Activated CD8-positive, alpha-beta T cell treated with anti-CD3 and anti-CD28 coated beads, Interleukin-2, amount 10 ng/mL, durations not matched to agents 7 days and 5 days (primary cell): ENCODE measurements at places on chromosomes 6 and 20. TPM values are rescaled to one million over a fixed set of nuclear protein-coding genes. Genes with fewer than 3 reads are reported as not detected.

Gene SH3BGRL2
- total RNA-seq = 0.13 TPM

Gene BEND3
- 3.8 TPM for total RNA-seq

Gene BPIFB4
- total RNA-seq = not detected

Gene EMILIN3
- total RNA-seq = not detected

GRCh38 chr6:22248513-22249308, 48.1 kb downstream of the PRL start:
- no peak for DNase-seq

- DNase-seq = no peak
These were observed 368.8 kb upstream of the SASH1 start for GRCh38 chr6:147973806-147974205.

DNA sequence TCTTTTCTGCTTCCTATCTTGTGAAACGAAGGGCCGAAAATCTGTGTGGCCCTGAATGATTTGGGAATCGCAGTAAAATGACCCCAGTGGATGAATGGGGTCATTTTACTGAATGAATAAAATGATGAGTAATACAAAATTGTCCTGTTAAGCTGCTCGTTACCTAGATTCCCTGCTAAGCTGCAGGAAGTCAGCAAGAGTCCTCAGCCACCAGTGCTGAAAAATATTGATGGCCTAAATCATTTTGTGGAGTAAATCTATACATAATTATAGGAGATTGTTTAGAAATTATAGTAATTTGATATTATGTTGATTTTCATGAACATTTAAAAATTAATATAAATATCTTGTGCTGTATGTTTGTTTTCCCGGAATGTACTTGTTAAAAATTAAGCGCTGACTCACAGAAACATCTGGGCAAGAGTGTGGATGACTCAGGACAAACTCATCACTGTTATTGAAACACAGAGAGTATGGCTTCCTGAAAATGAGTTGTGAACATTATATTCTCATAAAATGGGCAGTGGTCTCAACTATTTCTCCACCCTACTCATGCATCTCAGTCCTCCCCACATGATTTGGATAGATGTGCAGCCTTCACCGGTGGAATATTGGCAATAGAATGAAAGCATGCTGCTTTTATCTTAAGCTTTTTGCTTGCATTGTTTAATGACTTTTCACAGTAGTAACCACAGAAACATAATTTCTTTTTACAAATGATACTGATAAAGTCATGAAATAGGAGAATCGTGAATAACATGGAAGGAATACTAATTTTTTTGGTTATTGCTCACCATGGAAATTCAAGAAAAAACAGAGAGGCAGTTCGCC, 36.2 kb upstream of the RGS17 start:
- no peak for DNase-seq

DNA sequence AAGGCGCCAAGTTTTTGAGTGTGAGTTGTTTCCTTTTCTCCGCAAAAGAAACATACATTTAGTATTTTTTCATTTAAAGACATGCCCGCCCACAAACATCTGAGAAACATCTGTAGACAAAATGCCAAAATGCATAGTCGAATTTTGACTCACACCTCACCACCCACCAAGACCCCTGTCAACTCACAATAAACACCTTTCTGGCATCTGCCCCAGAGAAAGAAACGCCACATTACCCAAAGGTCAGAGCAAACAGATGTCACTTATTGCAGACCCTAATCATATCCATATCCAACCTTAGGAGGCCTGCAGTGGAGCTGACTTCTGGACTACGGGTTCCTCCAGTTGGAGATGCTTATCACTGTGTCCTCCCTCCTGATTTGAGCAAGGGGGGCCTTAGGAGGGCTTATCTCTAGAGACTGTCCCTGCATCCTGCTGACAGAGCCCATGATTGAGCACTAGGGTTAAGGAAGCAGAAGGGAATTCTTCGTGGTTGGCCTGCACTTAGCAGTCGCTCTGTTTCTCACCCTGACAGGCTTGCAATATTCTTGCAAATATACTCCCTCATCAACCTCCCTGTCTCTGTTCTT, 90.5 kb upstream of the TBX18 start:
- no peak for DNase-seq

- DNase-seq = no peak
These were observed 29.8 kb downstream of the EPM2A start for GRCh38 chr6:145705561-145705960.

DNA sequence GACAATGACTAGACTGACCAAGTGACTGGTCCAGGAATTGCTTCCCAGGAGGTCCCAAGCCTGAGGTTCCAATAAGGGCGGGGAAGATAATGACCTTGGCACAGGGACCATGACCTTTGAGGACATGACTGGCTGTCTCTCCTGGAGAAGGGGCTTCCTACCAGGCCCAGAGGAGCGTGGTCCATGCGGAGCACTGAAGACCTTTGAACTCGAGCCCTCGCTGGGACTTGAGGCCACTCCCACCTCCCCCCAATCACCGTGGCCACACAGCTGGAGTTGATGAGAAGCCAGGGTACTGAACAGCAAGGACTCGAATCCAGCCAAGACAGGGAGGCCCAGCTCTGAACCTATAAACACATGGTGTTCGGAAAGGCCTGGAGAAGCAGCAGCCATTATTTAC, 677.0 kb downstream of the PRKN start:
- DNase-seq = no peak

DNA sequence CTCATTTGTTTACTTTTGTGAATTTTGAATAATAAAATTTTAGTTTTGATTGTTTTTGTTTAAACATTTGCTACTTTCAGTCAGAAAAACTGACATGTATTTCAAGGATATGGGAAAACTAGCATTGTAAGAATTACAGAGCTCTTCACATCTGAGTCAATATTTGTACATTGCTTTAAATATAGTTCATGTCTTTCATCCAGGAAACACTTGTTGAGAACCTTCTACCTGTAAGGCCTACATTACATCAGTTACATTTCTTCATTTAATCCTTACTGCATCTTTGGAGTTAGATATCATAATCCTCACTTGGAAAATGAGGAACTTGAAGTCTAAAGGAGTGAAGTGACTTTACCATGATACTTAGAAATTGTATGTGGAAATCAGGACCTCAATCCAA, 242.9 kb downstream of the KCNQ5 start:
- DNase-seq = no peak

DNA sequence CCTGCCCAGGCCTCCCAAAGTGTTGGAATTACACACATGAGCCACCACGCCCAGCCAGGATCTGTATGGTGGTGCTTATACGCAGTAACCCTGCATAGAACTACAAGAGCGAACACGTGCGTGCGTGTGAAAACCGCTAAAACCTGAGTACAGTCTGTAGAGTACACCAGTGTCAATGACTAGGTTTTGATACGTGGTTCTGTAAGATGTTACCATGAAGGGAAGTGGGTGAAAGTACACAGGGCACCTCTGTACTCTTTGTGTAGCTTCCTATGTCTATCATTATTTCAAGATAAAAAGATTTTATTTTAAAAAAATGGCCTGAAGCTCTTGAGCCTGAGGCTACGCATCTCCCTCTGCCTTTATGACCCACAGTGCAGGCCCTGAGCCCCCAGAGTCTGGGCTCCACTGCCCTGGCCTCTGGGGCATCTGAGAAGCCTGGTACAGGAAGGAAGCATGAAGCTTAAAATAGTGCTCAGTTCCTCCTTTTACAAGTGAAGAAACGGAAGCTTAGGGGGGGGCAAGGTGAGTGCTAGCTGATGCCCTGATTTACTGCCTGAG, 21.6 kb downstream of the LY86 start:
- DNase-seq = peak; percentile 76

- no peak for DNase-seq
These were observed 115.8 kb downstream of the FOXO3 start for GRCh38 chr6:108676555-108676954.
